Fibroblast of skin of left biceps (primary cell): ENCODE measurements at places on chromosomes 7 and 10.
A peak's percentile ranks its signal among the peaks of the same experiment; 100 is the strongest.

GRCh38 chr10:15241306-15241705, 72.8 kb upstream of the NMT2 start:
- no peak for DNase-seq

GRCh38 chr7:114264023-114264422, 150.6 kb upstream of the FOXP2 start:
- no peak for DNase-seq

DNA sequence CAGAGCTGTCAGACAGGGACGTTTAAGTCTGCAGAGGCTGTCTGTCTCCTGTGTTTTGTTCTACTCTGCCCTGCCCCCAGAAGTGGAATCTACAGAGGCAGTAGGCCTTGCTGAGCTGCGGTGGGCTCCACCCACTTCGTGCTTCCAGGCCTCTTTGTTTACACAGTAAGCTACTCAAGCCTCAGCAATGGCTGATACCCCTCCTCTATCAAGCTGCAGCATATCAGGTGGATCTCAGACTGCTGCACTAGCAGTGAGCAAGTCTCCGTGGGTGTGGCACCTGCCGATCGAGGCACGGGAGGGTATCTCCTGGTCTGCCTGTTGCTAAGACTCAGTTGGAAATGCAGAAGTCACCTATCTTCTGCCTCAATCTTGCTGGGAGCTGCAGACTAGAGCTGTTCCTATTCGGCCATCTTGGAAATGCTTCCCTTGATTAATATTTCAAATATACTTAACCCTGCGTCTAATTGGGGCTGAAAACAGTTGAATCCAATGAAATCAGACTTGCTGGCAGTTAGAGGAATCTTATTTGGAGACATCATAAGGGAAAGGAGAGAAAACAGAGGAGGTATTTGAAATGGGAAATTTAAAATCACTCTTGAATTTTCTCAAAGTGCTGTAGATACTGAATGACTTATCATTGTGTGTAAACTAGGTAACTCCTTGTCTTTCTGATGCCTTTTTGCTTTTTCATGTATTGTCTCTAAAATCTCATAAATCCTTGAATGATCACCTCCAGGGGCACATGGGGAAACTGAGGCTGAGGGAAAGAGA, 13.8 kb upstream of the CYP3A5 start:
- no peak for DNase-seq

DNA sequence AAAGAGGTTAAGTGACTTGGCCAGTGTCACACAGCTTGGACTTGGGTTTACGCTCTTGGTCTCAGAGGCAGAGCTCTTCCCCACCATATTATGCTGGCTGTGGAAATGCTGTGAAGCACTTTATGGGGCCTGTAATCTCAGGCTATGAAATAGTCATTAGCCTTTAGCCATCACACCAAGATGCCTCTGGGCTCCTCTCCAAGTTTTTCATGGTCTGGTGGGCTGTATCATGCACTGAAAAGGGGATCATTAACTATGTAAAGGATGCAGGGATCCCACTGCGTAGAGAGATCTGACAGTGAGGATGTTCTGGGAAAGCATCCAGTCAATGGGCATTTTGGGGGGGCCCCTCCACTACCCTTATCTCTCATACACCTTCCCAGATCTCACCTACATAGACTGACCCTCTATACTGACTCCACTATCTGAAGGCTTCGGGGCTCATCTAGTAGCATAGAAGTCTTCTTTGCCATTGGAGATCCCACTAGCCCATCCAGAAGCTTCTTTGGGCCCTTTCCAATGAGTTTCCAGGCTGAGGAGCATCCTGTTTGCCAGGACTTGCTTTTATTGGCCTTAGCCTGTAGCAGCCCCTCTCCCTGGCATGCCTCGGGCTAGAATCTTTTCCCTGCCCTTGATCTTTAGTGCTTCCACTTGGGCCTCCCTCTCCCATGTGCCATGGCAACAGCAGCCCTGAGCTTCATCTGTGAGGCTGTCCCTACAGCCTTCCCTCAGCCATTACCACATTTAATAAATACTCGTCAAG, 19.6 kb downstream of the FRMPD2 start:
- DNase-seq: no peak

DNA sequence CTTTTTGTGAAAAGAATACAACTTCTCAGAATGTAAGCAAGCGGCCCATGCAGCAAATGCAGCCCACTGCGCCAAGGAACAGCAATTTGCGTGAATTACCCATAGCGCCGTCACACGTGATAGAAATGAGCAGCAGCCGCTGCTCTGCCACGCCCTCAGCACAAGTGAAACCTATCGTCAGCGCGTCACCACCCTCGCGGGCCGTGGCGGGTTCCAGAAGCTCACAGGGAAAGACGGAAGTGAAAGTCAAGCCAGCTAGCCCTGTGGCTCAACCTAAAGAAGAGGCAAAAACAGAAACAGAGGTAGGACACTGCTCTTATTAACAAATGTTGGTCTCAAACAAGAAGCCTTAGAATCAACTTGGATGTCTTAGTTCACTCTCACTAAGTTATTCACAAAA, 70.5 kb downstream of the SHH start:
- DNase-seq: no peak

DNA sequence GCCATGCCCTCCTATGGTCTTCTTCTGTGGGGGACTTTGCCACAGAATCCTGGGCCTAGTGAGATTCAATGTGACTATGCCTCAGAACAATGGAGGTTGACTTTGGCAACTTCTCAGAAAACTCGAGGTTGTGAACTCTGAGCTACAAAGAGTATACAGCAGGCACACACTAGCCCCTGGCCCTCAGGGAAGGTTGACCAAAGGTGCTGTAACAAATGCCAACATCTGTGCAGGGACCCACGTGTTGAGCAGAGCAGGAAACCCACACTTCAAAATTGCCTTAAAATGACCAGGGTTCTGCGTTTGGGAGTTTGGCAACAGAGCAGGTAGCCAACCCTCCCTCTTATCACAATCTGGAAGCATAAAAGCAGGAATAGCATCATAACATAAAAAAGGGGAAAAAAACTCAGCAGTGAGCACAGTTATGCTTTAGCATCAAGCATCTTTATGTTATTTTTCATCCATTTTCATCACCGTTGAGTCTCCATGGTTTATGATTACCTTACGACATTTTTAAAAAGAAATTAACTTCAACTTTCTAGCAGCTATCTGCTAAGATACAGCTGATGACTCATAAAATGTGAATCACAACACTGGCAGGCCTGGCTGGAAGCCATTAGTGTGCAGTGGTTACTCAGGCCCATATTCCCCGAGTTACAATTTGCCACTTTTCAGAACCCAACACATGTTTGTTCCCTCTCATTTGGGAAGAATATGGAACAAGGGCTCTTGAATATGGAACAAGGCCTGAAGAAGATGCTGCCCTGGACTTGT, 11.1 kb downstream of the PRLHR start:
- peak; percentile 34 for DNase-seq

- no peak for DNase-seq
Measured at GRCh38 chr7:102888561-102889233, 24.1 kb upstream of the LRRC17 start.

- no peak for DNase-seq
Measured at GRCh38 chr10:6920072-6921019, 340.3 kb upstream of the PRKCQ start.

DNA sequence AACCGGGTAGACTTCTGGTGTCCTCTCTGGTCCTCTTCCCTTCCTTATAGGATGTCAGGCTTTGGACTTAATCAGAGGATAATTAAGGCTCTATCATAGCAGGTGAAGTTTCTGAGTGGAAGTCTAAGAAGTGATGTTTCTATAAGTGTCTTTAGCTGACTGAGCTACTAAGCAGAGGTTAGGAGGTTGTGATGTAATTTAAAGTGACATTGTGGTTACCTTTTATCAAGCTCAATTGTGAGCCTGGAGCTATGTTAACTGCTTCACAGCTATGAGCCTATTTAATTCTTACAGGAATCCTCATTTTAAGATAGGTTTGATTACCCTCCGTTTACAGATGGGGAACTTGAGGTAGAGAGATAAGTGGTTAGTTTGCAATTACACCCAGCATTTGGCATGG, 365.1 kb downstream of the AUTS2 start:
- no peak for DNase-seq

DNA sequence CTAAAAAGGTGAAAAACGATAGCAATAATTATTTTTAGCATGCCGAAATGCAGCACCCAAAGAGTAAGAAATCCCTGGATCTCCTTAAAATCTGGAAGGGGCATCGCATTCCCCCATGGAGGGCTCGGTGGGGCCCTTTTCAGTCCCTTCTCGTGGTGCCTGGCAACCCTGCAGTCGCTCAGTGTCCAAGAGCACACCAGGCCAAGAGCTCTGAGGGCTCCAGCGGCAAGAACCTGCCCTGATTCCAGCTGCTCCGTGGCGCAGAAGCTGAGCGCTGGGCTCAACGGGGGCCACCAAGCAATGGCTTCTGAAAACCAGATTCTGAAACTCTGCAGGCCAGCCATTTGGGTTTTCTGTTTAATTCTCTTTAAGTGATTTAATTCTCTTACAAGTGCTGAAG, 131.2 kb downstream of the PRKAG2 start:
- DNase-seq: no peak

GRCh38 chr10:48287417-48288391, 13.2 kb upstream of the FRMPD2 start:
- DNase-seq: no peak

- DNase-seq: no peak
Measured at GRCh38 chr10:119243967-119244366, 36.6 kb downstream of the GRK5 start.

DNA sequence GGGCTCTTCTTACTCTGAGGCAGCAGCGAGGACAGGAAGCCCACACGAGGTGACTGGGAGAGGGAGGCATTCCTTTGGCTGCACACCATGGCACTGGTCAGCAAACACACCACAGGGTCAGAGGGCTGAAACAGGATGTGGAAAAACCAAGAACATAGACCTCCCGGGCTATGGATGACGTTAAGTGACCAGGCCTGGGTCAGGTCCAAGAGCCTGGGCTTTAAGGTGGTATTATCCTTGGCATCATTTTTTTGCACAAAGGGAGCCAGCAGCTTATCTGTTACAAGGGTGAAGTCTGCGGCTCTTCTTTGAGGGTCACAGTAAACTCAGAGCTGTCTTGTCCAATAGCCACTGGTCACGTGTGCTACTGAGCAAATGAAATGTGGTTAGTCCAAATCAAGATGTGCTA, 7.0 kb downstream of the WDR91 start:
- no peak for DNase-seq

DNA sequence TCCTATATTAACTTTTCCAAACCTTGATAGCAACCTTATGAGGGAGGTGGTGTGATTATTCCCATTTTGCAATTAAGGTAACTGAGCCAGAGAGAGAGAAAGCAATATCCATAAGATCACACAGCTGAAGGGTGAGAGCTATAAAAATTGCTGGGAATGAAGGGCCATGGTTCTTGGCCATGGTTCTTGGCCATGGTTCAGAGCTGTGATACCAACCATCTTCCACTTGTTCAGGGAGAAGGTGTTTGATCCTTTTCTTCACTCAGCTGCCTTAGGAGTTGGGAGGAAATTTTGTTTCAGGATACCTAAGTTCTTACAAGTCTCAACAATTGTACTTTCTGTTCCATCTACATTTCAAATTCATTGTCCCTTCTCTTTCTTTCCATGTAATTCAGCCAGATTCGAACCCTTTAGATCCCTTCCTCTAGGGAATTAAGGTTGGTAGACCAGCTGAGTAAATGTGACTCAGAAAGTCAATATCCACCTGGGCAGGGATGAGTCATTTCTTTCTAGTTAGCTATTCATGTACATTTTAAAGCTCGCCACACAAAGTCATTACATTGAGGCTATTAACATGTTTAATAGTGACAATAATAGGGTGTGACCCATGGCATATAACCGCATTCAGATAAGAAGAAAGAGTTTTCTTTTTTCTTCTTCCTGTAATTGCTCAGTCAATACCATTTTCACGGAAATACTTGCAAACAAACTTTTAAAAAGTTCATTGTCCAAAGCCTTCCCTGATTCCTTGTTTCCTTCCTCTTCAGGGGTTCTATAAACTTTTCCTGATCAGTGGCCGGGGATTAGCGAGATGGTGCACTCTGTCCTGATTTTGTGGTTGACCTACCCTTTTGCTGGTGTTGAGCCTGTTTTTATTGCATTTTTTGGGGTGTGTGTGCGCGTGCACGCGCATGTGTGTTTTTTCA, 143.4 kb downstream of the TCF7L2 start:
- no peak for DNase-seq

DNA sequence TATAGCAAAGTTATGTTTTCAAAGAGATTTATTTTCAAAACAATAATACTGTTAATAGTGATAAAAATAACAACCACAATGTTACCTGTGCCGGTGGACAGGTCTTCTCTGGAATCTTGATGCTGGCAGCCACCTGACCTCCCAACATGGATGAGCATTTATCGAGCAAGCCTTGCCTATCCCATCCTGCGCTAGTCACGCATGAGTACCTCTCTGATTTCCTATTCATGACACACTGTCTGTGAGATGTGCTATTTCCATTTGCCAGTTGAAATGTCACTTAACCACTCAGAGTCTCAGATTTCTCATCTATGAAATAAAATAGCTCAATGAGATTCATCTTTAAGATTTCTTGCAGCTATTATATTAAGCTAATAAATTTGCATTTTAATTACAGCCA, 341.2 kb upstream of the VWC2 start:
- no peak for DNase-seq

DNA sequence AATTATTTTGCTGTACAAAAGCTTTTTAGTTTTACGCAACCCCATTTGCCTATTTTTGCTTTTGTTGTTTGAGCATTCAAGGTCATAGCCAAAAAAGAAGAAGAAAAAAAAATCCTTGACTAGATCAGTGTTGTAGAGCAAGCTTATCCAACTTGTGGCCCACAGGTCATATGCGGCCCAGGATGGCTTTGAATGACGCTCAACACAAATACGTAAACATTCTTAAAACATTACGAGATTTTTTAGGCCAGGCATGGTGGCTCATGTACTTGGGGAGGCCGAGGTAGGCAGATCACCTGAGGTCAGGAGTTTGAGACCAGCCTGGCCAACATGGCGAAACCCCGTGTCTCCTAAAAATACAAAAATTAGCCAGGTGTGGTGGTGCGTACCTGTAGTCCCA, 8.1 kb upstream of the MALSU1 start:
- DNase-seq: no peak

DNA sequence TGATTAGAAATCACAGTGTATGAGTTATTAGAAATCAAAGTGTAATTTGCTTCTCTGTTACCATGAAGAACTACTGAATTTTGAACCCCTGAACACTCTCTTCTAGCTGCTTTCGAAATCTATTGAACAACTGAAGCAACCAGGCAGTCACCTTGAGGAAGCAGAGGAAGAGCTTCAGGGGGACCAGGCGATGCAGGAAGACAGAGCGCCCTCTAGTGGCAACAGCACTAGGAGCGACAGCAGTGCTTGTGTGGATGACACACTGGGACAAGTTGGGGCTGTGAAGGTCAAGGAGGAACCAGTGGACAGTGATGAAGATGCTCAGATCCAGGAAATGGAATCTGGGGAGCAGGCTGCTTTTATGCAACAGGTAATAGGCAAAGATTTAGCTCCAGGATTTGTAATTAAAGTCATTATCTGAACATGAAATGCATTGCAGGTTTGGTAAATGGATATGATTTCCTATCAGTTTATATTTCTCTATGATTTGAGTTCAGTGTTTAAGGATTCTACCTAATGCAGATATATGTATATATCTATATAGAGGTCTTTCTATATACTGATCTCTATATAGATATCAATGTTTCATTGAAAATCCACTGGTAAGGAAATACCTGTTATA, 170.7 kb downstream of the HDAC9 start:
- no peak for DNase-seq

GRCh38 chr7:51182636-51183166, 133.9 kb downstream of the COBL start:
- no peak for DNase-seq

GRCh38 chr10:58264780-58265179, 2.9 kb downstream of the IPMK start:
- DNase-seq: no peak

- DNase-seq: no peak
Measured at GRCh38 chr10:128873411-128874054, 593.5 kb upstream of the MGMT start.
